Activated CD8-positive, alpha-beta memory T cell treated with anti-CD3 and anti-CD28 coated beads, Interleukin-2, amount 50 U/mL, for 4 hours (primary cell): ENCODE measurements at places on chromosomes 7 and 10.

- peak; percentile 17 for DNase-seq
Measured at GRCh38 chr10:133442191-133442966, 11.4 kb upstream of the SCART1 start.

DNA sequence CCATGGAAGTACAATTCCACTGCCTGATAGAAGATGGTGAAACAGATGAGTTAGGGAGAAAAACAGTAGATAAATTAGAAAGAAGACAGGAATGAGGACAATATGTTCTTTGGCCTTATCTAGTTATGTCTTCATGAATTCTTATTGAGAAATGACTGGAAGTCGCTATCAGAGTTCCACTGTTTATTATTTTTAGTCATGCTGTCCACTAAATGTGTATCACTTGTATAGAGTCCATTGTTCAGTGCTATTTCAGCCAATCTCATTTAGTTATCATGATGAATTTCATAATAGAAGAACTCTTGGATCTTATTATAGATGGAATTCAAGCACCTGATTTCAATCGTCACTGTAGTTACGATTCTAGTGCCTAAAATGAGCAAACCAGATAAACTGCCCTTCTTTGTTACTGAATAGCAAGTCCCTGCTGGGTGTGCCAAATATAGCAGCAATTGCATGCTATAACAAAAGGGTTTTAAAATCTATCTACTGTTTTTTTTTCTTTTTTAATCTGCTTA, 177.7 kb upstream of the COL1A2 start:
- no peak for DNase-seq

DNA sequence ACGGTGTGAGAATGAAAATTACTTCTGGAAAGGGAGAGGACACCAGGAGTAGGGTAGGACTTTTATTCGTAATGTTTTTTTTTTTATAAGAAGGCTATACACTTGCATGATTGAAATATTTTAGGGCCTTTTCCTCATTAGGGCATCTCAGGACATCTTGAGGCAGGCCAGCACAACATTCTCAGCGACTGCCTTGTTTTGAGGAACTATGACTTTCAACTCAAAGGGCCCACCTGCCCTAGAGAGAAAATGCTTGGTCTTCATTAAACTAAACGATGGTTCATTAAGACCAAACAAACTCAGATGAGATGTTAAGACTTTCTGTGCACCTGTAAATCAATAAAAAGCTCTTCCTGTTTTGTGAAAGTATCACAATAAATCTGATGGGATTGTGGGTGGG, 11.3 kb downstream of the NOD1 start:
- no peak for DNase-seq

DNA sequence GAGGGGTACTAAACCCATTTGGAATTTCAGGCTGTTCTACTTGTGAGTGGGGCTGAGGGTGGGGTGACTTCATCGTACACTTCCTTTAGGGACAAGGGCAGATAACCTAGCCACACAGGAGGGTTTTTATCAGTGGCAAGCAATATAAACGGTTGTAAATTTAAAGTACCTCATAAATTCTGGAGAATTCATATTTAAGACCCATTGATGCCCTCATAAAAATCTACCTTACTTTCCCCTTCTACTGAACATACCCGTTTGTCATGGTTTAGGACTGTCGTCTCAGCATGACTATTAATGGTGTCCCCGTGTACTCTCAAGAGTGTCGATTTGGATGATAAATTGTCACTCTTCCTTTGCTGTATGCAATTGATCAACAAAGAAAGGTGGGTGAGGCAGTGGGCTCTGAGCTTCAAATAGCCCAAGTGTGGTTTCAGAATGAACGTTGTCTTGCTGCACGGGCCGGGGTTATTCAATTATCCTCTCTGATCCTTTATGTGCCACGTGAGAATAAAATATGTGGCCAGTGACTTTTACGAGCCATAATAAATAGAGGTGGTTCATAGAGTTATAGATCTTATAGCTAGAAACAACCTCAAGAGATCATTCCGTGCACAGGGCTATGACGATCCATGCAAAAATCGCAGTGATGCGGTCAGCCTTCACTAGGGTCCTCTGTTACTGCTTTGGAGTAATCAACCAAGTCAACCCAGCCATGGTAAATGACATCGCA, 82.2 kb downstream of the FAM107B start:
- DNase-seq = no peak

- no peak for DNase-seq
Measured at GRCh38 chr7:91149341-91150246, 114.6 kb upstream of the FZD1 start.

GRCh38 chr10:116073510-116073909, 199.5 kb downstream of the GFRA1 start:
- no peak for DNase-seq

- DNase-seq = no peak
Measured at GRCh38 chr10:17921378-17921777, 30.3 kb upstream of the SLC39A12 start.

- DNase-seq = no peak
Measured at GRCh38 chr7:25454562-25455041, 226.3 kb upstream of the NPVF start.

- DNase-seq = peak; percentile 25
Measured at GRCh38 chr7:2299131-2299829, 15.0 kb downstream of the SNX8 start.

DNA sequence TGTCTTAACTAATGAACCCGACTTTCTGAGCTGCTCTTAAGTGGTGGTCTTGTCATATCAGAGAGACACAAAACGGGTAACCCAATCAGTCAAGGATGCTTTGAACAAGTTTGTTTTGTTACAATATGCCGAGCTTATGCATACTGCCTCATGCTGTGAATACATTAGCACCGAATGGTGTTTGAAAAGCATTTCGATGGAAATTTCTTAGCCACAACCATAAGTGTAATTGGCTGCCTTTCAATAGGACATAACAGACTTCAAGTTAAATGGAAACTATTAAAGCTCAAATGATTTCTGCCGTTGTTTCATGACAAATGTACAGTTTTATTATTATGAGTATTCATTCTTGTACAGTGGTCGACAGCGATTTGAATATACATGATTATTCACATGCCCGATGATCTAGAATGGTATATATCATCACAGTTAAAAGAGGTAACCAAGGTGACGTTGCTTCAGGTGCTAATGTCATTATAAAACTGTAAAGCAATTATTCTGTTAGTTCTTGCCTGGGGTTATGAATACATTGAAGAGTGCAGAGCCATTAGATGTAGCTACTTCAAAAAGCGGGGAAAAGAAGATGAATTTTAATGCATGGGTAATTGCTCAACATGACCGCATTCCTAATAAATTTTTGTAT, 118.8 kb downstream of the EBF3 start:
- DNase-seq = no peak

- no peak for DNase-seq
Measured at GRCh38 chr7:31487476-31487875, 26.4 kb upstream of the ITPRID1 start.

GRCh38 chr10:103451091-103451813, 918 bp downstream of the CALHM2 start:
- DNase-seq = peak; percentile 46

DNA sequence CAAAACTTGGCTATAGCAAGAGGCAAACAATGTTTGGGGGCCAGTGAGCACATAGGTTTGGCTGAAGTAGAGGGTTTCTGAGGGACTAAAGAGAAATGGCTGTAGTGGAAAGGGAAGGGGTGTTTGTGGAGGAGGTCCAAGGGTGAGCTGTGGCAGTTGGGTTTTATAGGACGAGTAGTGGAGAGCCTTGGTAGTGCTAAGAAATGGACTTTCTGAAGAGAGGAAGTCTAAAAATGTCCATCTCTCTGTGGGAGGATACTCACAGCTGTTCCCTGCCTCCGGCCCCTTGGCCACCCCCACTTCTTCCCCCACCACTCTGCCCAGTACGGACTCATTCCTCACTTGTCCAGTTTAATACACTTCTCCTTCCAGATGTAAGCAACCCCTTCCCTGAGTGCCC, 64.3 kb downstream of the ZNF22 start:
- no peak for DNase-seq

- DNase-seq = no peak
Measured at GRCh38 chr7:142188154-142188553, 69.7 kb downstream of the PRSS58 start.

DNA sequence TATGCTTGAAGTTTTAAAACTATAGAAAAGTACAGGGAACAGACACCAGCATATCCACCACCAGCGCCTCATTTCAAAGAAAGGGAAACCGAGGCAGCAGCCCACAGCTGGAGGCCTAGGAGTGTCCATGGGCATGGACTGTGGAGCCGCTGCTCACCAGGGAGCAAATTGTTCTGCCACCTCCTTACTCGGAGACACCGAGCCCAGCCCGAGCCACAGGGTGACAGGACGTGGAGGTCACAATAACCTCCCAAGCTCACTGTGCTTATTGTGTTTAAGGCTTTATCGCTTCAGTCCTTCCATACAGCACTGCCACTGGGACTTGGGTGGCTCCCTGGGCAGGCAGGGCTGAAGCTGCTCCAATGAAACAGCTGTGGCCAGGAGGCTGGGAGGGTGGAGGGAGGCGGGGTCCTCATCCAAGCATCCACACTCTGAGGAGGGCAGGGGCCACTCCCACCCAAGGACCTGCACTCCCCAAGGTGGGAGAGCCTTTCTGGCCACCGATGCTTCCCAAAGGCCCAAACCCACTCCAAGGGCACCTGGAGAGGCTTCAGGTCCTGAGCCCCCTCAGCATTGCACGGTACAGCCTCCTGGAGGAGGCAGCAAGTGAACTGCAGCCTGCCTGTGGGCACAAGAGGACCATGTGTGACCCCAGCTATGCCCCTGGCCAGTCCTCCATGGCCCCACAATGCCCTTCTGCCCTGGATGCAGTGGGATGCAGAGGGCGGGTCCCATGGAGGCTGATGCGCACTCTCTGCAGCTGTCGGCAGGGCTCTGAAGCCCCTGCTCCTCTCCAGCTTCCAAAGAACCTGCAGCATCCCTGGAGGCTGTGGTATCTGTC, 38.7 kb upstream of the RET start:
- DNase-seq = no peak

GRCh38 chr10:51010977-51011376, 63.3 kb upstream of the PRKG1 start:
- no peak for DNase-seq

GRCh38 chr10:90592638-90593302, 265.1 kb downstream of the HTR7 start:
- DNase-seq = no peak

GRCh38 chr7:24828891-24829661, 71.8 kb upstream of the GSDME start:
- no peak for DNase-seq

DNA sequence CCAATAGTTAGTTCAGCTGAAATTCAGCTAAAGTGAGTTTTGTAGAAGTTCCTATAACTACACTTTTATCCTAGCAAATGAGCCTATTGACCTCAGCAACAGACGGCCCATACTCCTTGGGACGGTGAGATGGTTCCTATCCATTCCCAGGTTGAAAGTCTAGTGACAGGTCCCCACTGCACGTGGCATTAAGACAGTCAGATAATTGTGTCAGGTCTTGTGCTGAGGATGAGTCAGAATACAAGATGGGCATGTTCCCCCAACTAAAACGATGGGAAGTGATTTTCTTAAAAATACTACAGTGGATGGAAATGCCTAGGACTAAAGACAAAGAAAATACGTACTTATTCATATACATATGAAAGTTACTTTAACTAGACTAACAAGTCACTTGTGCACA, 2.1 kb downstream of the CAV1 start:
- no peak for DNase-seq

GRCh38 chr7:70016044-70016770, 417.9 kb downstream of the AUTS2 start:
- DNase-seq = no peak

GRCh38 chr10:30858499-30858898, 173.2 kb downstream of the ZNF438 start:
- DNase-seq = no peak

DNA sequence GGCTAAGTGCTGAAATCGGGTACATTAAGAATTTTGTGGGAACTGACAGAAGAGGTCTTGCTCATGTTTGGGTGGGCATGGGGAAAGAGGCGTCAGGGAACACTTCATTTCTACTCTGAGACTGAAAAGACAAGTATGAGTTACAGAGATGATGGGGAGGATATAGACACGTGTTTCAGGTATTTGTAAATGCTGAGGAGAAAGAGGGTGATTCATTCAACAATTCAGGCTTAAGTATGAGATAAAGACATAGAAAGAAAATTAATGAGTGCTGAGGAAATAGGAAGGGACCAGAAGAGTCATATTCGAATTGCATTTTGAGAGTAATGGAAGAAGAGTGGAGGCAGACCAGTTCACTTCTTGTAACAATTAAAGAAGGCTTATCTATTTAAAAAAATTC, 143.6 kb downstream of the HBP1 start:
- no peak for DNase-seq

GRCh38 chr10:33341637-33342036, 7.2 kb upstream of the NRP1 start:
- no peak for DNase-seq

GRCh38 chr7:36659172-36659516, 65.2 kb downstream of the AOAH start:
- no peak for DNase-seq

DNA sequence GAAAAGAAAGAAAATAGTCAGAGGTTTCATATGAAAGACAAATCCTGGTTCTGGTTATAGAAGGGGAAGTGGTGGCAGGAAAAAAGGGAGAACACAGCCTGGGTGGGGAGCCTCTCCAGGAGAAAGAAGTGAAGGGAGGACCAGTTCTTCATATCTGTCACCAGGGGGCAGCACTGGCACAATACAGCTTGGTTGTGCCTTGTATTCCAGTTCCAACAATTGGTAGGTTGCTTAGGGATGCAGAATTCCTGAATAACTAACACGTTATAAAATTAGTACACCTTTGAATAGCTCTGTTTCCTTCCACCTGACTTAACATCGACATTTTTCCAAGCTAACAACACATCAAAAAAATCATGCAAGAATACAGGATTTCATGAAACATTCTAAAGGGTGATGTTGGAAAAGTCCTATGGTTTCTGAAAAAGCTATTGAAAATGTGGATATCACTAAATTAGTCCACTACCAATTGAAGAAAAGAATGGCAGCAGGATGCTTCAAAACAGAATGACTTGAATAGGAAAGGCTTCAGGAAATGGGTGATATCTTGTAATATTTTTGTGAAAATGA, 52.9 kb downstream of the CYP26A1 start:
- no peak for DNase-seq

GRCh38 chr10:31343009-31343408, 24.0 kb downstream of the ZEB1 start:
- no peak for DNase-seq
